ENCODE measurements at places on chromosomes 12 and 14.

DNA sequence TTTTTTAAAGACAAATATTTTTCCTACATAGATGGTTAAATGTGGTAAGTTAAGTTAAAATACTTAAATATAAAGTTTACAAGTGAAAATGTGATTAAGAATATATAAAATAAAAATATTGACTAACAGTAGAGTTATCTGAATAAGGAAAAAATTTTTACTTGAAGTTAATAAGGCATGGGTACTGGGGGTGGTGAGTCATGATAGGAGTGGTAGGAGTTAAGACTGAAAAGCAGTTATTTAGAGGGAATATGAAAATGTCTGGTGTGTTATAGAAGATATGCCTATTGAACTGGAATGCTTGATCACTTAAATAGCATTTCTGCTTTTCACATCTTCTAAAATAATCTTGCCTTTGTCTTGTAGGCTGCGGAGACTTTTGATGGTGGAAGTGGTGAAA is 68.7 kb downstream of the CCDC91 start:
- DNase-seq = no peak

DNA sequence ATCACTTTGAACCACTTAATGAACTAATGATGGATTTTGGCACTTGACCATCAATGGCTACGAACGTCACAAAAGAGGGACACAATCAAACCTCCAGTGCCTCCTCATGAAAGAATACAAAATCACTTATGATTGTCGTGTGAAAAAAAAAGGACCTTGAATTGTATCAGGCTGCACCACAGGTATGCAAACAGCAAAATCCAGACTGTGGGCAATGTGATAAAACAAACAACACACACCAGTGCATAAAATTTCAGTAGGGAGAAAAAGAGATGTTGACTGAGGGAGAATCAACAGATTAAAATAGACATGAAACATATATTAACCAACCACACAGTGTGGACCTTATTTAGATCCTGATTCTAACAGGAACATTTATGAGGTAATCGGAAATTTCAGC is 2.6 kb downstream of the TSPAN8 start:
- no peak for DNase-seq

- DNase-seq = no peak
These were observed 169.5 kb upstream of the SSTR1 start for GRCh38 chr14:38038171-38038570.

DNA sequence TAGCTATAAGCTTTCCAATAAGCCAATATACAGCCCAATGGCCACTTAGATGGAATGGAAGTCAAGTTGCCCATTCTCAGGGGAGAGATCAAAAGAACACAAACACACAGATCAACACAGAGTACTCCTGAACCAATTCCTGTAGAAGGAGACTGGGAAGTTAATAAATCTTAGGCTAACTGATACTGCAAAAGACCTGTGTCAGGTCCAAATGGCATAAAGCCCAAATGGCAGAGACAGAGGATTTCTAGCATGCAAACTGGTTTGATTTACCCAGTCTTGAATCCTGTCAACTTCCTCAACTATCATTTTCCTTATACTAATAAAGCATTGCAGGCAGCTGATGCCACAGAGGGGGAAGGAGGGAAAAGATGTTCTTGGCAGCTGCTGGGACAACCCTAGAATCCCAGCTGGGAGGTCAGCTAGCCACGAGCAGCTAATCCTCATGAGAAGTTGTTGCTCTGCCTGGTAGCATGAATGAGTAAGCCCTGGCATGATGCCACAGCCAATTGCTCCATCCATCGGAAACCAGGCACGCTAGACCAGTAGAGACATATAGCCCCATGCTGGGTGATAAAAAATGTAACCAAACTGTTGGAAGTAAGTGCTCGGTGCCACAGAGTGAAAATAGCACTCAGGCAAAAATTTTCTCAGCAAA is 26.2 kb downstream of the ANG start:
- no peak for DNase-seq

GRCh38 chr12:98211909-98212695 is 303.3 kb upstream of the TMPO start:
- DNase-seq = no peak

DNA sequence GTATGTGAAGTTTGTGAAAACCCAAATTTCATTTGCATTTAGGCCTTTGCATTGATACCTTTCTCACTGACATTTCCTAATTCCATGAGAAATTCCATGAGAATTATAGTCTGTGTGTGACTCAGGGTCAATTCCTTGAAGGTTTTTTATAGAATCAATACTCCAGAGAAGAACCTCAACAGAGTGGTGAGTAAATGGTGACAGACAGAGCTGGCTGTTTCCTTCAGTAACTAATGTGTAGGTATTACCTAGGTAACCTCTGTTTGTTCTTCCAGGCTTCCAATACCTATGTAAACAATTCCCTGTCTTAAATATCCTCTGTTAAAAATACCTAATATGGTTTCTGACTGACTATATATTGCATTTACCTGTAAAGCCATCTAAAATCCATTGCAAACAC is 117.0 kb downstream of the TTC8 start:
- DNase-seq = no peak

DNA sequence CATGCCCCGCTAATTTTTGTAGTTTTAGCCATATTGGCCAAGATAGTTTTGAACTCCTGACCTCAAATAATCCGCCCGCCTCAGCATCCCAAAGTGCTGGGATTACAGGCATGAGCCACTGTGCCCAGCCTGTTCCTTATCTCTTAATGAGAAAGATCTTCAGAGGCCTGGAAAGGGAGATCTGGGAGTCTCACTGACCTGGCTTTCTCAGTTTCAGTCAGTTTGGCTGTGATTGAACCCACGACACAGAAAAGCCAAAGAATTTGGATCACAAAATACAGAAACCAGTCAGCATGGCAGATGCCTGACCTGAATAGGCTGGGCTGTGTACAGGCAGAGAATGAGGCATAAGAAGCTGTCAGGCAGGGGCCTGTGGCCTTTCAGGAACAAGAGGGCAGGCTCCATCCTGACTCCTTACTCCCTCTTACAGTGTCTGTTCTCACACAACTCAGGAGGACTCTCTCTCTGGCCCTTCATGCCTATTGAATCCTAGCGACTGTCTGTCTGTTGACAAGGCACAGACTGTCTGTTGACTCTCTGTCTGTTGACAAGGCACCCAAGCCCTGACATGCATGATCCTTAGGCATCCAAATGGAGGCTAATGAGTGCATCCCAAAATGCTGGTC is 366.5 kb upstream of the CCDC196 start:
- no peak for DNase-seq

- no peak for DNase-seq
These were observed 220.5 kb downstream of the SLC6A15 start for GRCh38 chr12:84692071-84692470.

GRCh38 chr14:68792678-68792978 is 239 bp downstream of the ZFP36L1 start:
- DNase-seq = no peak

DNA sequence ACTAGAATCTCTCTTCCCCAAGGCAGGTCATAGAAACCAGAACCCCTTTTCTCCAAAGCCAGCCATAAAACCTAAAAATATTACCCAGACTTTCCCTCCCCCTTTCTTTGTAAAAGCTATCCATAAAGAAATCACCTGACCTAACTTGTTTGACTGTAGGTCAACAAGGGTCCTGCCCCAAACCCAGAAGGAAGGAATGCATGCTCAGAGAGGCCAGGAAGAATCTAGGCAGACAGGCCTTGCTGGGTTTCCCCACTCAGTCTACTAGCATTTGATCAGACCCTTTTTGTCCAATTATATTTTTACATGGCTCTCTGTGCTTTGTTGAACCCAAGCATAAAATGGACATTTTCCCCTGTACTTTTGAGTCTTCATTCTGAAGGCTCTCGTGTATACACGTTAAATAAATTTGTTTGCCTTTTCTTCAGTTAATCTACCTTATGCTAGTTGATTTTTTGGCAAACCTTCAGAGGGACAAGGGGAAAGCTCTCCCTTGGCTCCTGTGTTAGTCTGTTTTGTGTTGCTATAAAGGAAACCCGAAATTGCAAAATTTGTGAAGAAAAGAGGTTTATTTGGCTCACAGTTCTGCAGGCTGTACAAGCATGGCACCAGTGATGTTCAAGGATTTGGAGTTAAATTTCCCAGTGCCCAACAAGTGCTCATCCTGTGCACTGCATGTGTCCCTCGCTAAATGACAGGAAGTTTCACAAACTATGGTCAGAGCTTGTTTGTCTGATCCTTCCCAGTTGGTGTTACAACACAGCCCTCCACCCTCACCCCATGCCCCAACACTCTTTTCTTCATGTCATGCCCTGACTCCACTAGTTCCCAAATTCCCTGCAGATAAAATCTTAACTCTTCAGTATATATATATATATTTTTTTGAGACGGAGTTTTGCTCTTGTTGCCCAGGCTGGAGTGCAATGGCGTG is 14.2 kb upstream of the RASSF3 start:
- no peak for DNase-seq

- DNase-seq = no peak
These were observed 85.6 kb upstream of the DIO3 start for GRCh38 chr14:101475456-101476257.

DNA sequence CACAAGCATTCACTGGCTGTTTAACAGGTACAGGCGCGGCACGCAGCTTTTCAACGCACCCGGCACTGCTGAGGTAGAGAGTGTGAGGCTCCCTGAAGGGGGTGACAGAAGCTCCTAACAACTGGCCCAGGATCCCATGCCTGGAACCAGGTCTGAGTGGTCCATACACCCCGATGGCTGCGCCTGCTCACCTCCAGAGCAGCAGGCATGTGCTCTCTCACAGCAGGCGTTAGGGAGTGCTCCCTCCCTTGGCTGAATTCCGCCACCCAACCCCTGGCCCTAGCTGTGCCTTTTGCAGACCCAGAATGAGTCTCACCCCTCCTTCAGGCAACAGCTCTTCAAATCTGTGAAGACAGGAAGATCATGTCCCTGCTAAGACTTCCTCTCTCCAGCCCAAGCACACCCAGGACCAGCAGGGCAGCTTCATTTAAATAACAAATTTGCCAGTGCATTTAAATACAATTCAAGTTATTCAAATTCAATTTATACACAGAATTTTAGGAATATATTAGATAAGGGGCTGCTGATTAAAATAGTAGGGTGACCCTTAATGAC is 86.0 kb downstream of the SETD3 start:
- DNase-seq = peak; percentile 33

DNA sequence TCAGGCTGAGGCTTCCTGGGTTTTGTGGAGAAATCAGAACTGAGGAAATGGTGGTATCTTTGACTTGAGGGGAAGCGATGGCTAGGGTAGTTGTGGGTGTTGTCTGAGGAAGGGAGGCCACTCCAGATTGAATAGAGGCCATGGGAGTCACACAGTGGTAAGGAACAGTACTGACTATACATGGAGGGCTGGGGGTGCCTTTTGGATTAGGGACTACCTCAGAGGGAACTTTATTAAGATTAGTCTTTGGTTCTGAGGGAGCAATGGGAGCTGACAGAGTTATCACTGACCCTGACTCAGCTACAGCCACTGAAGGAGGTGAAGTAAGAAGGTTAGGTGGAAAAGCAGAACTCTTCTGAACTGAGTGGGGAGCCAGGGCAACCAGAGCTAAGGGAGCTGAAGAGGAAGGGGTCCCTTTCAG is 4.4 kb downstream of the NACA start:
- peak; percentile 38 for DNase-seq

DNA sequence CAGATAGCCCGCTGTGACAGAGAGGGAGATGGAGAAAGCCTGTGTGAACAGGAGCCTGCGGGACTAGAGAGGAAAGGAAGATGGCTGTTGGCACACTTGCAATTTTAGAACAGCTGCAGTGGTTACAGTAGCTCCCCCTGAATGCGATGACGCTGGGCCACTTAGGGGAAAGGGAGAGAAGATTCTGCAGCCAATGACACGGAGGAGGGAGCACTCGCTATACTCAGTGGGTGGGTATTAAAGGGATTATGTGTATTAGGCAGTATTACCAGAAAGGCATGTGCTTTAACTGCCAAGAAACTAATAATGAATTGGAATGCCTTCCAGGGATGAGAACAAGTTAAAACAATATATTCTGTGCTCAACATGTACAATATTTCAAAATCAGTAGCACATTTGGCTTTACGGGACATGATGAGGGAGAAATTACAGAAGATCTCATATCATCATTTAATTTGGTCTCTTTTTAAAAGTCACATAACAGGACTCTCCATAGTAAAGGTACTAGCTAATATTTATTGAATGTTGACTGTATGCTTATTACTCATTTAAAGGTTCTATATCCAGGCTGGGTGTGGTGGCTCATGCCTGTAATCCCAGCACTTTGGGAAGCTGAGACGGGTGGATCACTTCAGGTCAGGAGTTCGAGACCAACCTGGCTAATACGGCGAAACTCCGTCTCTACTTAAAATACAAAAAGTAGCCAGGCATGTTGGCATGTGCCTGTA is 35.9 kb upstream of the FOS start:
- DNase-seq = no peak

DNA sequence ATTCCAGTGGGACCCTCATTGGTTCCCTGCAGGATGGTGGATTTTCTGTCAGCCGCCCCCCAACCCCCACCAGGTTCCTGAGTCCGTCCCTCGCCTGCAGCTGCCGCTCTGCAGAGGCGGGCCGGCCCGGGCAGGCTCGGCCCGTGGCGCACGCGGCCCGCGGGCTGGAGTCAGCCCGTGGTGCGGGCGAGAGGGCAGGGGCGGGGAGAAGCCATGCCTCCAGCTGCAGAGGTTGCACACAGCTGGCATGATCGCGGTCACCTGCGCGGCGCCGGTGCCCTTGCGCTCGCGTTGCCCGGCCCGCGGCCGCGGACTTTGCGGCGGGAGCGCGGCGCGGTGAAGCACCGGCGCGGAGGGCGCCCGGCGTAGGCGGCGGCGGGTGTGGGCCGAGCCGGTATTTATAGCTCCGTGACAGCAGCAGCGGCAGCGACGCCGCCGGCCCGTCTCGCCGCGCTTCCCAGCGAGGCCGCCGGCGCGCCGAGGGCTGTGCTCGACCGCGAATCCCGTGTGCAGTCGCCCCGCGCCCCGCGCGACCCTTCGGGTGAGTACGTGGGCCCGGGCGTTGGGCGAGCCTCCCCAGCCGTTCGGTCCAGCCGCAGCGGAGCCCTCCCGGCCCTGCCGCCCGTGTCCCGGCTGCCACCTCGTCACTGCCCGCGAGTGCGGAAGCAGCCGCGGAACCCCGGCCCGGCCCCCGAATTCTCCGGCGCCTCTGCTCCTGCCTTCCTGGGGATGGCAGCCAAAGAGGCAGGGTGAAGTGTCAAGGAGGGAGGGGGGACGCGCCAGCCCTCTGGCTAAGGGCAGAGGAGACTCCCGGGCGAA is at the start of gene TMEM117:
Gene TMEM117 (plus strand): TSS at position 426 of the 819 bp plus-strand sequence.
- DNase-seq = peak; percentile 86

DNA sequence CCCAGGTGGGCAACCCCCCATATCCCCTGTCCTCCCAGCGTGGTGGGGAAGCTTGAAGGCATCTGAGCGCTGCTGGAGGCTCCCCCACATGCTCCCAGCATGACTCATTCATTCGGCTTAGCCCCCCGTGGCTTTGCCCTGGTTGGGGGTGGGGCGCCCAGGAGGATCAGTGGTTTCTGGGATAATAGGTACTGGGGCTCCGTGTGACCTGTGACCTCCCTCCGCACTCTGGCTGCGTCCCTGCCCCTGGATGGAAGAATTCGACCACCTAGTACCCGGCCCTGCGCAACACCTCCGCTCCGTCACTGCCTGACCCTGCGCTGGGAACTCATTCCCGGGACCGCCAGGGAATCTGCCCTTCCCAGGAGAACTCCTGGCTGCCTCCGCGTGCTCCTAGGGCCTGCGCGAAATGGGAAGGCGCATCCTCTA is 120.1 kb downstream of the AACS start:
- DNase-seq = no peak

All from activated effector memory CD4-positive, alpha-beta T cell treated with anti-CD3 and anti-CD28 coated beads, Interleukin-2, amount 50 U/mL, for 16 hours (primary cell).